Activated CD4-positive, alpha-beta T cell treated with anti-CD3 and anti-CD28 coated beads for 24 hours (primary cell): ENCODE measurements at places on chromosomes 16 and 17.

GRCh38 chr17:66920950-66921349, 43.6 kb upstream of the CACNG4 start:
- DNase-seq: no peak

DNA sequence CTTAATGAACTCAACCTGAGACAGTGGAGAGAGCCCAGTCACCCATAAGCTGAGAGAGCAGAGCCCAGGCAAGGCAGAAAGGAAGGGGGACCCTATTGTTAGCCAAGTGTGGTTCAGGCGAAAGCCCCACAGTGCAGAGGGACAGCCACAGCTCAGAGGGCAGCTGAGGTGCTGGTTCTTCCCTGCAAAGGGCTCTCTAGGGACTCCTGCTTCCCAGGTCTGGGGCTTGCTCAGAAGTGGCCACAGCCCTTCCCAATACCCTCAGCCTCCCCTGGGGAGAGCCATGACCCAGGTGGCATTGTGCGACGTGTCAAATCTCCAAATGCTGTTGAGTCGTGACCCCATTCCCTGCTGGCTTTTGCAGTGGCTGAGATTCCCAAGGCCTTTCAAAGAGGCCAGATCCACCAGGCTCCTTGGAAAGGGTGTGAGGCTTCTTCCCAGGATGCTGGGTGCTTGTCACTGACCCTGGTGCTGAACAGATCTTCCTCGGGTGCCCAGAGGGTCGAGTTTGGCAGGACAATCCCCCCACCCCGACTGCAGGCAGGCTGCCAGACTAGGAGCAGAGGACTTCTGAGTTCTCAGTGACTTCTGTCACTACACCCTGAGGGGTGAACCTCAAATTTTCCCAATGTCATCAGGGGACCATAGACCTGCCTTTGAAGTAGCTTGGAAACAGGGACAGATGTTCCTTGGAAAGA, 2.5 kb upstream of the CCL17 start:
- DNase-seq: no peak

- no peak for DNase-seq
Measured at GRCh38 chr17:48628649-48629410, 2.7 kb upstream of the HOXB9 start.

DNA sequence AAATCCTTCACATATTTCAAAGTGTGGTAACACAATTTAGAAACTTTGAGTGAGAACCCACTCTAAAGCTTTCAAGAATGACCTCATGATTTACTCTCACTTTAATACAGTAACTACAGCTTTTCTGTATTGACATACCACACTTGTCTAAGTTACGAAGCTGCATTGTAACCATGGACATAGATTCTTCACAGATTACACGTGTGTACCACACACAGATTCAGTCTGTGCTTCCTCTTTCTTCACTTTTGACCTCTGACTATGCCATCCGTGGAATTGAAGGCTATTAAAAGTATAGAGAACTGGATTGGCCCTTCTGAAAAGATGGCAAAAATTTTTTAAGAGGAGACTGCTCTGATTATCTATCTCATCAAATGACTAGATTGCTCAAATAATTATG, 172.7 kb downstream of the TANC2 start:
- DNase-seq: no peak

DNA sequence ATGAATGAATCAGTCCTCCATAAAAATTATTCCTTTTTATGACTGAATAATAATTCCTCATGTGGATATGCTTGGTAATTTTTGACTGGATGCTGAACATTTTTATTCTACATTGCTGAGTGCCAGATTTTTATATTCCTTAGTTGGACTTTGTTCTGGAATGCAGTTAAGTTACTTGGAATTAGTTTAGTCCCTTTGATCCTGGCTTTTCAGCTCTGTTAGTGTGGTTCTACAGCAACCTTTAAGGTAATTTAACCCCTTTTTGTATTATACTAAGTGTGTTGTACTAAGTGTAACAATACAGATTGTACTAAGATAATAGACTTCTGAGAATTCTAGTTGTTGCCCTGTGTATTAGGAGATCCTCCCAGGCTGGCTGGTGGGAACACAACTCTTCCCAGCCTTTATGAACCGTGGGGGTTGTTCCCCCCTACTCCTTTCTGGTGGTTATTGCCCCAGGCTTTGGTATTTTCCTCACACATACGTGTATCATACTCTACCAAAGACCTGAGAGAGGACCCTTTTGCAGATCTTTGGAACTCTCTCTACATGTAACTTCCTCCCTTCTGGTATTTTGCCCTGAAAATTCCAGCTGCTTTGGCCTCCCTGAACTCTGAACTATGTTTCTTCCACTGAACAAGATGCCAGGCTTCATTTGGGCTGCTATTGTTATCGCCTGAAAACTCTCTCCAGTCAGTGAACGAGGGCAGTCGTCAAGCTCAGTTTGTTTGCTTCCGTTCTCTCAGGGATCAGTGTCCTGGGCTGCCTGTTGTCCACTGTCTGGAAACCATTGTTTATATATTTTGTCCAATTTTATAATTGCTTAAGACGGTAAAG, 30.5 kb downstream of the TANGO6 start:
- DNase-seq: no peak

GRCh38 chr16:12110361-12111107, 134.0 kb downstream of the SNX29 start:
- no peak for DNase-seq

GRCh38 chr16:7270823-7271222, 61.8 kb upstream of the RBFOX1 start:
- DNase-seq: no peak

DNA sequence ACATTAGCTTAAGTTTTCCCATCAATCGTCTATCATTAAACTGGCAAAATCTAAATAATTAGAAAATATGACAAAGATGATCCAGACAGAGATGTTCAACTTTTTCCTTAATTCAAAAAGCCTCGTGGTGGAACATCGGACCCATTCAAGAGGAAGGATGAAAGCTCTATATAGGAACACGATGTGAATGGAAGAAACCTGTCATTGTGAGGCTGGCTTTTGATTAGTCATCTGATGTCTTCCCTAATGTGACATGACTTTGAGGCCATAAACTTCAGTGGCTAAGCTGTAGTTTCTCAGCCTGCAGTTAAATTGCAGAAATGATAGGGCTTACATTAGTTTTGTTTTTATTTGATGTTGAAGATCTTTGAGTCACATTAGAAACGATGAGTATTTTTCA, 1.0 kb downstream of the AMZ2 start:
- no peak for DNase-seq

DNA sequence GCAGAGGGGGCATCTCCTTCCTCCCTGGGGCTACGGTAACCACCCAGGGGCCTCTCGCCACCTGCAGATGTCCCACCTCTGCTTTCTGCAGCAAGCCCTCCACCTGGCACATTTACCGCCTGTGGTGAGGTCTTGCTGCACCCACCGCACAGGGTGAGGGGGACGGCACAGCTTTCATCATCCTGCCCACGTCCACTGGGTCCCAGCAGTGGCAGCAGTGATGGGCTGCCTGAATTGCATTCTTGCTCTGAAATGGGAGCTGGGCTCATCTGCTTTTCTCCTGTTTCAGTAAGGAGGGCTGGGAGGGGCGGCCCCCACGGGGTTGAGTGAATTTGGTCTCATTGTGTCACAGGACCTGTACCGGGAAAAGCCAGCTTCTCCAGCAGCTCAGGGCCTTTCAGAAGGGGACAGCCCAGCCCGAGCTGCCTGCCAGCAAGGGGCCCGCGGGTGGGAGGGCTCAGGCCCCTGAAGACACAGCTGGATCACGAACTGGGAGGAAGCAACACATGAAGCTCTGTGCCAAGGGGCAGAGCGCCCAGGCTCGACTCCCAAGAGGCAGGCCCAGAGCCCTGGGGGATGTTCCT, 12.7 kb downstream of the DNAAF8 start:
- DNase-seq: no peak

DNA sequence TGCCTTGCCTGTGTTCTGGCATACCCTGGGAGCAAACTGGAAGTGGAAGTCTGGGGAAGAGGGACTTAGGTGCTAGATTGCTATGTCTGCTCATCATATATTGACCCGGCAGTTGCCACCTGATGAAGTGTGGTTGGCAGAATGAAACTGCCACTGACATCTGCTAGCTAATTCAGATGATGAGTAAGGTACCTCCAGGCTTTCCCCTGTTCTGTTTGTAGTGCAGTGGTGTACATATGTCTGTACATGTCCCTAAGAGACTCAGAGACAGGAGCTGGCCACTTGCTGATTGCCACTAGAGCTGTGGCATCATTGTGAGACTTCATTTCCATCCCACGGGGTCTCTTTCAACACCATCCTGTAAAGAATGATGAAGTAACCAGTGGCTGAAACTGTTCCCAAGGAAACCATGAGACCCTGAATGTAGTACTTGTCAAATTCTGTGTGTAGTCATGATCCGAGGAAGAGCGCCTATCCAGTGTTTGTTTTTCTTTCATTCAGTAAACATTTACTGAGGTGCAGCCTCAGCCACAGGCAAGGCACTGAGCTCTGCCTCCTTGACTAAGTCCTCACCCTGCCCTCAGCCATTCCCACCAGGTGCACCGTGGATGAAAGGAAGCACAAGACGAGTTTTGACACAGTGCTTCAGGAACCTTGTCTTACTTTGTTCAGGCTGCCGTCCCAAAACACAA, 13.2 kb downstream of the CLUAP1 start:
- no peak for DNase-seq

DNA sequence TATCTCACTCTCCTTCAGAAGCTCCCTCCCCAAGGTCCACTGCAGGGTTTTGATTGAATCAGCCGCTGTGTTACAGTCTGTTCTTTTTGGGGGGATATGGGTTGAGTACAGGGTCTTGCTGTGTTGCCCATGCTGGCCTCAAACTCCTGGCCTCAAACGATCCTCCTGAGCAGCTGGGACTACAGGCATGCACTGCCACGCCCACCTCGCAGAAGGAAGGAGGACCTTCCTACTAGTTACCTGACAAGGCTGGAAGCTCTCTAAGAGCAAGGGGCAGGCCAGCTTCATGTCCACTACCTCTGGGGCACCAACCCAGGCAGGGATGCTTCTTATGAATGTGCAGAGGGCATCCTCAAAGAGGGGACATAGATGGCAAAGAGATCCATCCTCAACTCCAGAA, 1.9 kb upstream of the MMP28 start:
- DNase-seq: no peak

DNA sequence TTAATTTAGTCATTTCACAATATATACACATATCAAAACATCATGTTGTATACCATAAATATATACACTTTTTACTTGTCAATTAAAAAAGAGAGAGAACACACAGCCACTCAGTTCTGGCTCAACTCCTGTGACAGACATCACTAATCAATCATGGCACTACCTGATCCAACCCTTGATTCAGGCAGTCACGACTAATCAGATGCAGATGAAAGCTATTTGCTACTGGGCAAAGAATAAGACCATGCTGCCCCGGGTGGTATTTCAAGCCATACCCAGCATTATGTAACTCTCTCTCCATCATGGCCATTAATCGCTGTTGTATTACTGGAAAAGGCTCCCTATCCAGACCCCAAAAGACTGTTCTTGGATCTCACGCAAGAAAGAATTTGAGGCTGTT, 345.7 kb downstream of the HAPSTR1 start:
- DNase-seq: no peak

DNA sequence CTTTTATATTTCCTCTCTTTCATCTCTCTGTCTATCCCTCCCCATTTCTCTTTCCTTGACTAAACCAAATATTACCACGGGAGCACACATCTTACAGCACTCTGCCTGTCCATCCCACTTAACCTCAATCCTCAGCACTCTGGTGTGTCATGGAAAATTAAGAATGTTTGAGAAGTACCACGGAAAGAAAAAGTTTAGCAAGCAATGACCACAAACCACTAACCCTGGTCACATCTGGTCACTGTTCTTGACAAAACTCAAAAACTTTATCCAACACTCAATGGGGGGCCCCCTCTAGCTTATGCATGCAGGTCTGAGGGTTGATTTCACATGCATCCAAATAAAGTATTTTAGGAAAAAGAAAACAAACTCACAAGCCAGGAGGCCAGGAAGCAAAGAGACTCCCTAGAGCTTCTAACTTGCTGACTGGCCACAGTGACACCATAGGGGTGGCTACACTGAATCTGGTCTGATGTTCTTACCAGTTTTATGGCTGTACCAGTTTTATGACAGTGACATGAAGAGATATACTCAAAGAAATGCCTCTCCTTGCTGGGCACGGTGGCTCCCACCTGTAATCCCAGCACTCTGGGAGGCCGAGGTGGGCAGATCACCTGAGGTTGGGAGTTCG, 229.2 kb downstream of the STX8 start:
- DNase-seq: no peak

DNA sequence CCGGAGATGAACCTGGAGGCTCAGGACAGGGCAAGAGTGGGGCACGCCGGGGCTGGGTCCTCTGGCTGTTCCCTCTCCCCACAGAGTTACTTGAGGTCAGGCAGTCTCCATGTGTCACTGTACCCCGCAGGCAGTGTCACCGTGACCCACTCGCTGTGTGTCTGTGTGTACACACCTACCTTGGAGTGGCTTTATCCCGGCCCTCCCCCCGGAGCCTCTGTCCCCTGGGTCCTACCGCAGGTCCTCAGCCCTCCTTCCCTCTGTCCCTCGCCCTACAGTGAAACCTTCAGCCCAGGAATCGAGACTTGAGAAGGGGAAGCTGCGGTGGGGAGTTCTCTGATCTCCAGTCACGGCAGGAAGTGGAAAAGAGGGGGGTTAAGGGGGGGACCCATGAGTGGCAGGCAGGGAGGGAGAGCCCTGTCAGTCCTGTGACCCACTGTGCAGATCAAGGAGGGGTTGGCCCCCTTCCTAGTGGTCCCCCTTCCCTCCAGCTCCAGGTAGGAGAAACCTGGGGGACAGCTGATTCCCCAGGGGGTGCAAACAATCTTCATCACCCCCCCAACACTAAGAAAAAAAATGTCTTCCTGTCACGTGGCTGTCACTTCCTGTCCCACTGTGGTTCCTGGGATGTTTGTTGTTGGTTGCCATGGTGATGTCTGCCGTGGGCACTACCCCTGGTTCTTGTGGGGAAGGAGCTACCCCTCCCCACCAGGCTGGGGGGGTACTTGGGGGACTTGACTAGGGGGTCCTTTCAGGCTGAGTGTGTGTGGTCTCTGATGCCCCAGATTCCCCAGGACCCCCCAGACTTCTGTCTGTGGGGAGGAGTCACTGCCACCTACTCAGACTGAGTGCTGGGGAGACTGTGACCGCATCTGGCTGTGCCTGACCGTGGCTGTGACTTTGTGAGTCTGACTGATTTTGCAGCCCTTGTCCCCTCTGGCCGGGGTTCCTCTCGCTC, 13.7 kb downstream of the RARA start:
- DNase-seq: peak; percentile 63

DNA sequence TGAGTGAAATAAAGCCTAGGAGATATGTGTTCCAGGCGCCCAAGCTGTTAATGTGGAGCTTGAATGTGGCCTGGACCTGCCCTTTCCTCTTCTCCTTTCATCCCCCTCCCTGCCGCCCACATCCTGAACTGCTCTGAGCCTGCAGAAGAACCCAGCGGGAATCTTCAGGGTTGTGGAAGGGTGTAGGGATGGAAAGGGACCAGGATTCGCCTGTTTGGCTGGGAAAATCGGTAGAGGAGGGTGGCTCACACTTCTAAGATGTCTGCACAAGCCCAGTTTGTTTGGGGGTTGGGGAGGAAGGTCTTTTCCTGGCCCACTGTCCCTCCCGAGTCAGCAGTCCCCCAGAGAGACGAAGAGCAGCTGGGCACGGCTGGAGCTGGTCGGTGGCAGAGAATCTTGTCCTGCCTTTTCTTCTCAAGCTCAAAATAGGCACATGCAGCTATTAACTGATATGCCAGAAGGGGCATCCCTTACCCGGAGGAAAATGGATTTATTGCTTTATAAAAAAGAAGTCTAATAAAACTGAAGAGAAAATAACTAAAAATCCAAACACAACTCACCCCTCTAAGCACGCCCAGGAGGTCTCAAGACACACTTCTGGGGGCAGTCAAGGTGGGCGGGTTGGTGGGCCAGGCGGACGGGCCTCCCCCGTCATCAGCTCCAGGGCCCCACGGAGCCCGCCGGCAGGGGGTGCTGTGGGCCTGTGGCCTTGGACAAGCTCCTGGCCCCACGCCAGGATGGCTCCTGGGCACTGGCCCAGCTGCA, 11.5 kb upstream of the PITPNA start:
- peak; percentile 61 for DNase-seq
